ENCODE measurements at places on chromosomes 1 and 21.

- DNase-seq = no peak
Measured at GRCh38 chr1:16886860-16887605, 8.7 kb upstream of the RNU1-2 start.

GRCh38 chr1:21594935-21595897 is 73.9 kb downstream of the RAP1GAP start:
- DNase-seq = peak; percentile 31

GRCh38 chr1:3547055-3548005 is 64.0 kb downstream of the MEGF6 start:
- no peak for DNase-seq

DNA sequence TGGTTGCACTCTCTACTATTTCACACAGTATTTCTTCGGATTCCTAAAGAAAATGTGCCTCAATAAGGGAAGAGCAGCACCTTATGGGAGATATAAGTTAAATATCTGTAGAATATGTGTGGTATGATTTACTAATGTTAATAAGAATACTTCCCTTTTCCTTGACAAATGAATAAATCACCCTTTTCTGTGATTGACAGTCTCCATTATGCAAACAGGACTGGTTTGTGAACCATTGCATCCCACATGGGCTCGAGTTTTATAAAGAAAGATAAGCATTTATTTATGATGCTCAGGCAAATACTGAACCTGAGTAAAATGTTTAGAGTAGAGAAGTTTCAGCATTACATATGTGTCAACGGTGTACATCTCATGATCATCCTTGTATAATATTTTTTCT is 587.7 kb upstream of the BRINP3 start:
- no peak for DNase-seq

GRCh38 chr1:77956464-77956863 is 22.4 kb downstream of the FUBP1 start:
- no peak for DNase-seq

GRCh38 chr21:31830701-31831100 is 42.1 kb upstream of the HUNK start:
- no peak for DNase-seq

GRCh38 chr1:208640295-208640694 is 396.1 kb upstream of the PLXNA2 start:
- no peak for DNase-seq

DNA sequence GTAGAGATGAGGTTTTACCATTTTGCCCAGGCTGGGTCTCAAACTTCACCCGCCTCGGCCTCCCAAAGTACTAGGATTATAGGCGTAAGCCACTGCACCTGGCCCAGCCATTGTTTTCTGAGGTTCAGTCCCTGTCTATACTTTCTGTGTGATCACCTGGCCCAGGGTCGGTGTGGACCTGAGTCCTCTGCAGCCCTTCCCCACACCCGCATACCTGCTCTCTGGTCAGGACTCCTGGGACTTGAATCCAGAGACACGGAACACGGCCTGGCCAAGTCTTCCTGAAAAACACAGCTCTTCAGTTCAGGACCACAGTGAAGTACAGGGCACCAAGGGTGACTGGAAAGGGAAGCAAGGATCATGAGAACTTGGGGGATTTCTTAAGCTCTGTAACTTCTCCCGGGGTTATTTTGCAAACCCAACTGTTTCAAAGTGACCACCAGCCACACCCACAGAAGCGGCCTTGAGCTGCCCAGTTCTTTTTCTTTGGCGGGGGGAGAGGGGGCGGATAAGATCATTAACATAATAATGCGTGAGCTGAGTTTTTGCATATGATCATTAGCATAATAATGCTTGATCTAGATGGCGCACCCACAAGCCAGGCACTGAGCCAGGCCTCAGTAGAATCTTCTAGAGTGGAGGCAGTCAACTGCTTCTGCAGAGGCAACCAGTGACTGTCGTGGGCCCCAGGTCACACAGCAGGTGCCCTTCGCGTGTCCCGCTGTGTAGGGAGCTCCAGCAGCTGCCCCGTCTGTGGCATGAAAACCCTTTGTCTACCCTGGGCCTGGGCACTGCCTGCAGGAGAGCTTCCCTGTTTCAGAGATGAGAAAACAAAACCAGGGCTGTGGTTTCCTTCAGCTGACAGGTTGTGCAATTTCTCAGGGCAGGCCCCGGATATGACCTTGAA is 1.7 kb upstream of the NADK start:
- peak; percentile 28 for DNase-seq

DNA sequence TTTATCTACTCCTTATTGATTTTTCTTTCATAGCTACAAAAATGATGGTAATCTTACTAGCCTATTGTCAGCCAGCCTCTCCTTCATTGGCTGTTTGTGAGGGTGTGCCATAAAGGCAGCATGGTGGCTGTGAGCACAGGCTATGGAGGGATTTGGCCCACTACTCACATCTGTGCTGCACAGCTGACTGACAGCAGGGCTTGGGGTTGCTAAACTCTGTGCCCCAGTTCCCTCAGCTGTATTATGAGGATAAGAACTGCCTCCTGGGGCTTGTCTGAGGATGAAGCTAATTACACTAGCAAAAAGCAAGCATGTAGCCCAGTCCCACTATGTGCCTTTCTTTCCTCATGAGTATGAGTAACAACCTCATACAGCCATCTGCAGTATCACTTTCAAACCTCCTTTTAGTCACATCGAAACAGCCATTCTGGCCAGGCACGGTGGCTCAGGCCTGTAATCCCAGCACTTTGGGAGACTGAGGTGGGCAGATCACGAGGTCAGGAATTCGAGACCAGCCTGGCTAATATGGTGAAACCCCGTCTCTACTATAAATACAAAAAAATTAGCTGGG is 66.2 kb downstream of the COQ8A start:
- DNase-seq = no peak

Measured in stimulated activated CD8-positive, alpha-beta memory T cell treated with anti-CD3 and anti-CD28 coated beads, Interleukin-4, amount 100 ng/mL, for 24 hours (primary cell).